Stomach (tissue), 19 donors: ENCODE measurements at places on chromosomes 7 and 10. TPM values are rescaled to one million over a fixed set of nuclear protein-coding genes. Genes with fewer than 3 reads are reported as not detected.
A peak's percentile ranks its signal among the peaks of the same experiment; 100 is the strongest.

- H3K4me3 ChIP-seq, result no peak overlapping the region
- peaks cover 26% of the 10 kb centered on the region for H3K36me3 ChIP-seq
- H3K27ac ChIP-seq, result no peak overlapping the region
- DNase-seq, result peak; percentile 83
These were observed 18.3 kb downstream of the LIPM start for GRCh38 chr10:88820748-88821401.

- DNase-seq, result no peak
- H3K27ac ChIP-seq, result no peak overlapping the region
- H3K4me1 ChIP-seq, result no peaks in the 10 kb centered on the region
These were observed 136.3 kb upstream of the FZD1 start for GRCh38 chr7:91127959-91128358.

DNA sequence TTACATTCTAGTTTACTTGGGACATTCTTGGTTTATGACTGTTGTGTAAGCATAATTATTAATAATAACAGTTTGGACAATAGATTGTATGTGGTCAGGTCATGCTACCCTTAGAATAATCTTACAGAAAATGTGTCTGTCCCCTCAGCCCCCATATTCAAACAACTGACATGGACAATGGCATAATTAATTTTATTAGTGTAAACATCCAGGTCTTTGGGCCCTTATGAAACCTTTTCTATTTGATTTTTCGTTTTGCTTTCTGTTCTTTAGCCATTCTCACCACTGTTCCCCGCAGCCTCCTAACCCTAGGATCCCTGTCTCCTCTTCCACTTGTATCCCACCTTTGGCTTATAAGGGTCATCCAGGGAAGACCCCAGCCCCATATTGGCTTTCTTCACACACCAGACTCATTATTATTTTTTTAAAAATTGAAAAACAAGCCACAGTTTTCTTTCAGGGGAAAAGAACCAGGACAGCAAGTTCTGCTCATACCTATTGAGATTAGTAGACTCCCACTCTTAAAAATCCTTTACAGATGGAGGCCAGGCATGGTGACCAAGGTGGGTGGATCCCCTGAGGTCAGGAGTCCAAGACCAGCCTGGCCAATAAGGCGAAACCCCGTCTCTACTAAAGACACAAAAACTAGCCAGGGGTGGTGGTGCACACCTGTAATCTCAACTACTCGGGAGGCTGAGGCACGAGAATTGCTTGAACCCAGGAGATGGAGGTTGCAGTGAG, 11.5 kb downstream of the VIM start:
- H3K4me3 ChIP-seq, result no peak overlapping the region
- no peak overlapping the region for H3K27ac ChIP-seq
- H3K36me3 ChIP-seq, result peaks cover 22% of the 10 kb centered on the region
- DNase-seq, result no peak
- no peaks in the 10 kb centered on the region for H3K27me3 ChIP-seq

DNA sequence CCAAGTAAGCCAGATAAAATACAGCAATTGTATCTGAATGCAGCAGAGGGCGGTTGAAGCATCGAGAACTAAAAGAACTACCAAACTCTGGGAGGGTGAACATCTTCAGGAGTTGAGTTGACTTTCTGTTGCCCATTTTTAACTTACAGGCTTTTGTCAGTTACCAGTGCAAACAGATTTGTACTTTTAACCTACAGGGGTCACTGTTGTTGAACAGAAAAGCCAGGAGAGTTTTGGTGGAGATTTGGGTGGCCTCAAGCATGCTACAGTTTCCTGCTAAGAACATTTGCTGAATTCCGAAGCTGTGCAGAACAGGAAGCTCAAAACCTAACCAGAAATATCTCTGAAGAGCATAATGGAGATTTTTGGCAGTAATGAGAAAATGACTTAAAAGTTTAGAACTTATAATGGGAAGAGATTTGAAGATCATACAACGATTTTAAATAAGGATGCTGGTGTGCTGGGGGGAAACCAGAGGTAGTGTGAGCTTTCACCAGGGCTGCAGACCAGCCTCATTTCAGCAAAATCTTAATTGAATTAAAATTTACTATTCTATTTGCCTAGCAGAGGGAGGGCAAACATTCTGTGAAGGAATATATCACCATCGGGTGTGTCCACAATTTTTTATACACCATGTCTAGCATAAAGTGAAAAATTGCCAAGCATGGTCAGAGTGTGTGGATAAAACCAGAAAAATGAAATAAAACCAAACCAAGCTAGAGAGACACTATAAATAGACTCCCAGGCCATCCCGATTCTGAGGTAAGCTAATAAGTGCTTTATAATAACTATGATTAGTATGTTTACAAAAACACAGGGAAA, 208.6 kb upstream of the CCDC6 start:
- H3K36me3 ChIP-seq, result no peaks in the 10 kb centered on the region
- no peaks in the 10 kb centered on the region for H3K27me3 ChIP-seq
- no peak for DNase-seq
- H3K27ac ChIP-seq, result no peak overlapping the region

- peak within 1 kb of the TSS; percentile 98 for H3K4me3 ChIP-seq
- no peaks in the 10 kb centered on the region for H3K27me3 ChIP-seq
- peak; percentile 96 for DNase-seq
- peaks cover 30% of the 10 kb centered on the region for H3K4me1 ChIP-seq
These were observed at the start of gene AP5Z1 for GRCh38 chr7:4775250-4775847. TSS of gene AP5Z1 (plus strand) at chr7:4775623. CDS start at chr7:4775716, 93 bp downstream.

DNA sequence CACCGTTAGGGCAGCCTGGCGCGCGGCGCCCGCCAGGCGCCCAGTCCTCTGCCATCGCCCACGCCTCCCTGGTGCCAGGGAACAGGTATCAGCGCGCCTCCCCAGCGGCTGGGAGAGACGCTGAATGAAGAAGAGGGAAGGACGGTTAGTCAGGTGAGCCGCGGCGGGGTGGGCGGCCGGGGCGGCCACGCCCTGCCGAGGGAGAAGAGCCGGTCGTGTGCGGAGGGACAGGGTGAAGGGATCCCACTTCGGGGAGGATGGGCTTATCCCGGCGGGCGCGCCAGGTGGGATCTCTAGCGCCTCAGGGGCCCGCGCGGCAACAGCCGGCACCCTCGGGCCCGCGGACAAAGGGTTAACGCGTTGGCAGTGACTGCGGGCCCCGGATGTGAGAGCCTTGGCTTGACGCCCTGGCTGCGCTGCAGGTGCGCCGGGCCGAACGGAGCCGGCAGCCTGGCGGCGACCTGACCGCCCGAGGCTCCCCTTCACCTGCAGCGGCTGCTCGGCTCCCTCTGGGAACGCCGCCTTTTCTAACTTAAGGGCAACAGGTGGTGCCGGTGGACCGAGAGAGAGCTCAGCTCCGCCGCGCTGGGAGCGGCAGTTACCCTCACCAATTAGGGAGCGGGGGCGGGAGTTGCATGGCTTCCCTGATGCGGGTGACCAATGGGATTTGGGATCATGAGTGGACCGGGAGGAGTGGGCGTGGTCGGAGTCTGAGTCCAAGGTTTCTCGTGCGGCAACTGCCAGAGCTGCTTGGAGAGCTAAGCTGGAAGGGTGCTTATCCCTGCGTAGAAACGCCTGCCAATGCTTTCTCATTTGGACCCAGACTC, at the start of gene ARL4A:
ARL4A (plus strand) TSS at position 743 of the 827 bp plus-strand sequence. CDS start 622 bp downstream, outside the sequence.
- no peaks in the 10 kb centered on the region for H3K36me3 ChIP-seq
- H3K4me3 ChIP-seq, result peak within 1 kb of the TSS; percentile 81
- peaks cover 38% of the 10 kb centered on the region for H3K4me1 ChIP-seq

DNA sequence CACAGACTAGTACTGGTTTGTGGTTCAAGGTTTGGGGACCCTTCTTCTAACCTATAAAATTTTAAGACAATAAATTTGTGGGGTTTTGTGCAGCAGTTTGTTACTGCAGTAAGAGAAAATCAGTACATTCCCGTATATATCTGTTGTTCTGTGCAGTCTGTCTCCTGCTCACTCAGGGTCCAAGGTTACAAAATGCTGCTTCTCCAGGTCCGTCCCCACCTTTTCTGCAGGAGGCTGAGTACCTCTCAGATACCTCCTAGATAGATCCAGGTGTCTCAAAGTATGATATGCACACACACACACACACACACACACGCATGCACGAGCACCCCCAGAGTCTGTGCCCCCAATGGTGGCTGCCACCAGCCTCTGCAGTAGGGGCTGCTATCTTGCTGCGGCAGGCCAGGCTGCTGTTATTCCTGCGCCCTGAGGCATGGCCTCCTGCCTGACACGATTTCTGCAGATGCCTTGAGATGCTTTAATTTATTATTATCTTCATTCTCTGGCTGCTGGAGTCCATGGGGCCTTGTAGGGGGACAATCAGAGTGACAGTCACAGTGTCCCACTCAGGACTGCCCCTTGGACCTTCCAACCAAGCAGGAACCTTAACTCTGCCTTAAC, 25.2 kb upstream of the ASL start:
- peak overlapping the region; percentile 42 for H3K27ac ChIP-seq
- no peaks in the 10 kb centered on the region for H3K36me3 ChIP-seq
- H3K27me3 ChIP-seq, result no peaks in the 10 kb centered on the region
- no peak overlapping the region for H3K4me3 ChIP-seq
- DNase-seq, result no peak

- peaks cover 33% of the 10 kb centered on the region for H3K27me3 ChIP-seq
- no peak overlapping the region for H3K27ac ChIP-seq
- H3K4me3 ChIP-seq, result peak overlapping the region; percentile 37
These were observed 30.9 kb downstream of the LEP start for GRCh38 chr7:128271942-128272481.

DNA sequence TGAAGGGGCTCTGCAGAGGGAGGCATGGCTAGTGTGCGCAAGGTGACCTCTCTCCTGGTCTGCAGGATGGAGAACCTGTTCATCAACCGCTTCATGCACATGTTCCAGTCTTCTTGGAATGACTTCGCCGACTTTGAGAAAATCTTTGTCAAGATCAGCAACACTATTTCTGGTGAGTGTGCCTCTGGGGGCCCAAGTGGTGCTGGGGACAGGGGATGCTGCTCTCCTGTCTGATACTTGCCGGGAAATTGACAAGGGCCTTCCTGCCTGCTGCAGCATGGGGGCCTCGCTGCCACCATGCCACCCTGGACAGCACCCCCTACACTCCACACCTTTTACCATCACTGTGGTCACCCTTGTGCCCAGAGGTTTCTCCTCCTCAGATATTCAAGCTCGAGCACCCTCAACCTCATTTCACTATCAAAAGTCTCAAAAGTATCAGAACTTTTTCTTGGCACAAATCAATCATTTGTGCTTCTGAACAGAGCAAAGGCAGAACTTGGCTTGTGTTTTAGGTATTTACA, 50.0 kb downstream of the ALOX5 start:
- no peak for DNase-seq
- H3K4me1 ChIP-seq, result peaks cover 46% of the 10 kb centered on the region
- no peak overlapping the region for H3K4me3 ChIP-seq
- no peaks in the 10 kb centered on the region for H3K36me3 ChIP-seq

- H3K27me3 ChIP-seq, result no peaks in the 10 kb centered on the region
- no peak for DNase-seq
- no peaks in the 10 kb centered on the region for H3K36me3 ChIP-seq
These were observed 73.5 kb downstream of the CDK6 start for GRCh38 chr7:92762851-92763250.

GRCh38 chr7:157555313-157555712, 218.5 kb downstream of the DNAJB6 start:
- H3K27me3 ChIP-seq, result no peaks in the 10 kb centered on the region
- H3K27ac ChIP-seq, result no peak overlapping the region
- no peak overlapping the region for H3K4me3 ChIP-seq
- no peaks in the 10 kb centered on the region for H3K4me1 ChIP-seq

DNA sequence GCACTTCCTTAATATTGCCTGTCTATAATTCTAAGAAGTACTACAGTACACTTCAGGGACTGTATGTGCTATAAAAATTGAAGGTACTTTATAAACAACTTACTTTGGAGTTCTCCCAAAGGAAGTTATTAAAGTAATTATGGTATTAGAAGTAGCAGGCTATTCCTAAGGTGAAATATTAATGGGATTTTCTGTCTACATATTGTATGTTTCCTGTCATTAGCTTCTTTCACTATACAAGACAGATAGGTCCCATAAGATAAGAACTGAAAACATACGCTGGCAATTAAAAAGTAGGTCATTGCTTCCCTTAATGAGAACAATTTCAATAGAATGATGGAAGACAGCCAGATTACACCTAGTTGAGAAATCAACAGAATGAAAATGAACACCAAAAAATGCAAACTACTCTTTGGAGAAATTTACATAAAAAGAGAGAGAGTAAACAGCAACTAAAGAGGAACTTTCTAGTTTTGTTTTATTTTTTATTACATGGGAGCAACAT, 147.0 kb downstream of the HBP1 start:
- H3K36me3 ChIP-seq, result no peaks in the 10 kb centered on the region
- no peaks in the 10 kb centered on the region for H3K4me1 ChIP-seq
- DNase-seq, result no peak
- H3K27me3 ChIP-seq, result no peaks in the 10 kb centered on the region
- H3K27ac ChIP-seq, result no peak overlapping the region

DNA sequence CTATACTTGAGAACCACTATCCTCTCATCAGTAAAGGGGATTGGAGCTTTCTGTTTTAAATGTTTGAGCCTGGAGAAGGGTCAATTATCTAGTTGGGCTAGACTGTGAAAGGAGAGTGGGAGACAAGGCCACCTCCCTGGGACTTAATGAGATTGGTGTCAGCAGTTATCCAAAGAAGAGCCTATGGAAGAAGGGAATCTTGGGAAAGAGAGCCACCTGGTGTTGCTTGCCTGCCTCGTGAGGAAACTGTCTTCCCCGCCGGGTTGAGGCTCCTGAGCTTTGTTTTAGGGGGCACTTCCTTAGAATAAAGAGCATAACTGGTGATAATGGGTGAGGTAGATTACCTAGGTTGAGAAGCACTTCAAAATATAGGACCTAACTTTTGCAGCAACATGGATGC, 32.0 kb upstream of the ABCB4 start:
- no peak for DNase-seq
- no peaks in the 10 kb centered on the region for H3K4me1 ChIP-seq
- no peaks in the 10 kb centered on the region for H3K27me3 ChIP-seq
- no peaks in the 10 kb centered on the region for H3K36me3 ChIP-seq
- H3K27ac ChIP-seq, result no peak overlapping the region

DNA sequence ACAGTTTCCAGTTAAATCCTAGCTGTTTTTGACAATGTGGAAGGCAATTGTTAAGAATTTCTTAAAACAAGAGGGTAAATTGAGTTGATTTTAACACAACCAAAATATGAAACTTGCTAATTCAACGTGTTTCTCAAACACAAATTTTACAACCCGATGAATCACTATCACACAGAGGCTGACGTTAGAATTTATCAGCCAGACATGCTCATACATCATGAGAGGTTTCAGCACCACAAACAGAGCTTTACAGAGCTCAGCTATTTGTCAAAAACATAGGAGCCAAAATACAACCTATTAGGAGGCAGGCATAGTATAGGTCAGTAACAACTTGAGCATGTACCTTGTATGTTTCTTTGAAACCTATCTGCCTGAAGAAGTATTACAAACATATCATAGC, 36.1 kb downstream of the LRRN3 start:
- no peak overlapping the region for H3K27ac ChIP-seq
- no peaks in the 10 kb centered on the region for H3K27me3 ChIP-seq
- no peaks in the 10 kb centered on the region for H3K4me1 ChIP-seq
- H3K4me3 ChIP-seq, result no peak overlapping the region
- no peak for DNase-seq

- H3K4me3 ChIP-seq, result no peak overlapping the region
- H3K36me3 ChIP-seq, result no peaks in the 10 kb centered on the region
- H3K4me1 ChIP-seq, result peaks cover 14% of the 10 kb centered on the region
- H3K27ac ChIP-seq, result peak overlapping the region; percentile 31
- H3K27me3 ChIP-seq, result no peaks in the 10 kb centered on the region
- DNase-seq, result peak; percentile 85
These were observed 44.4 kb downstream of the TACC2 start for GRCh38 chr10:122033224-122033926.

The EVX1 gene
- not detected for polyA plus RNA-seq

The UCN3 gene
- 0.25 TPM for polyA plus RNA-seq

The SMURF1 gene
- 14.8 TPM for polyA plus RNA-seq
